Stimulated activated CD8-positive, alpha-beta memory T cell treated with anti-CD3 and anti-CD28 coated beads, Interleukin-15, amount 100 ng/mL, for 4 hours (primary cell): ENCODE measurements at places on chromosomes 4 and X.

DNA sequence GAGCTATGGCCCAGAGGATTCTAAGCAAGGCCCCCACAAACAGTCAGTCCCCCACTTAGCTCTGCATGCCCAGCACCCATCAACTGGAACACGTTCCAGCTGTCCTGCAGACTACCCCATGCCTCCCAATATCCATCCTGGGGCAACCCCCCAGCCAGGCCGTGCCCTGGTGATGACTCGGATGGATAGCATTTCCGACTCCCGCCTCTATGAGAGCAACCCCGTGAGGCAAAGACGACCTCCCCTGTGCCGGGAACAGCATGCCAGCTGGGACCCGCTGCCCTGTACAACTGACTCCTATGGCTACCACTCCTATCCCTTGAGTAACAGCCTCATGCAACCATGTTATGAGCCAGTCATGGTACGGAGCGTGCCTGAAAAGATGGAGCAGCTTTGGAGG lies 32.0 kb downstream of the LAS1L start:
- DNase-seq, result no peak

DNA sequence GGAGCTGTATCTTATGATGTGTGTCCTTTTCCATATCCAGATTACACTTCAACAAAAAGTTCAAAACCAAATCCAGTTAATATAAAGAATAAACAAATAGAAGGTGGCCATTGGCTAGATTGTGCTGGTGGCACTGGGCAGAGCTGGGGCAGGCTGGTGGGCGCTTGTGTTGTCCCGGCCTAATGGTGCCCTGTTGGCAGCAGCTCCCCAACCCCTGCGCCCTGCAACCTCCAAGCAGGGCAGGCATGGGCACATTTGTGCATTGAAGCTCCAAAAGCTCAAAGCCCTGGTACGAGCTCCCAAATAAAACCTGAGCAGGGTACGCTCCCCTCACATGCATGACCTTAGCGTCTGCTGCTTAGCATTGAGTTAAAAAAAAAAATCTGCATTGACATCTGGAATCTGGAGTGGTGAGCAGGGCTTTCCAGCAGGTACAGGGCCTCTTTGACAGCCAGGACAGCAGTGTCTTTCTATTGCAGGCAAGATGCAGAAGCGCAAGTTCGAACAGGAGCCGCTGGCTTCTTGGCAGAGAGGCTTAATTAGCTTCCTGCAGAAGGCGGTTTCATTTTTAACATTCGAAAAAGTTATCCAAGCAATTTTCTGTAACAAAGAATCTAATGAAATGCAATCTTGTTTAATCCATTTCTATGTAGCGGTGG lies 25.9 kb upstream of the NYX start:
- no peak for DNase-seq

GRCh38 chr4:114464726-114465272 lies 133.8 kb upstream of the UGT8 start:
- no peak for DNase-seq

GRCh38 chrX:152025656-152026440 lies 51.4 kb upstream of the GABRE start:
- no peak for DNase-seq

GRCh38 chr4:74890341-74890740 lies 42.6 kb upstream of the PARM1 start:
- no peak for DNase-seq

DNA sequence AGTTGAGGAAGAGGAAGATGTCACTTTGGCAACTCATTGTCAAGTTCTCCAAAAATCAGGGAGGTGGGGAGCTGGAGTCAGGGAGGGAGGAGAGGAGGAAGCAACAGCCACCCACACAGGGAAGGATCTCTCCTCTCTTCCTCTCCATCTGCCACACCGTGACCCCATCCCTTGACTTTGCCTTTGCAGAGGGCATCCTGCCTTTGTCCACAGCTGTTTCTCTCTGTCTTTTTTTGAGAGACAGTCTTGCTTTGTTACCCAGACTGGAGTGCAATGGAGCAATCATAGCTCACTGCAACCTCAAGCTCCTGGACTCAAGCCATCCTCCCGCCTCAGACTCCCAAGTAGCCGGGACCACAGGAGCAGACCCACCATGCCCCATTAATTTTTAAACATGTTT lies 276.0 kb downstream of the SHOX start:
- DNase-seq, result no peak

GRCh38 chr4:97643179-97643578 lies 500.1 kb downstream of the STPG2 start:
- no peak for DNase-seq

- peak; percentile 3 for DNase-seq
Measured at GRCh38 chrX:110450050-110450449, 91.4 kb downstream of the RTL9 start.

GRCh38 chrX:155505296-155505695 lies 46.9 kb upstream of the F8A3 start:
- no peak for DNase-seq
